ENCODE measurements at places on chromosomes 3 and 15. TPM values are rescaled to one million over a fixed set of nuclear protein-coding genes. Genes with fewer than 3 reads are reported as not detected.

DNA sequence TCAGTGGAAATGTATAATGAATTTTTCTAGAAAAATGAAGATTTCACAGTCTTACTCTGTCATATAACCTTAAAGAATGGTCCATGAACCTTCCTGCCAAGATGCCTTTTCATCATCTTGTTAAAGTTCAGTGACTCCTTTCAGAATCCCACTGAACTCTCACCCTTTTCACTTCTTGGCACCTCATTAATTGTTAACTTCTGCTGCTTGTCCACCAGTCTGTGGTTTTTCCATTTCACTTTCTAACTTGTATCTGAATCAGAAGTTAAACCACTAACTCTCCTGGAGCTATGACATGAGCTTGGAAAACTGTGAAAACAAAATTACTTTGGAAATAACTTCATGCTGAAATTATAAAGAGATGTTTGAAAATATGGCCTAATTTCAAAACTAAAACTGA, 281.2 kb upstream of the ALCAM start:
- no peak for DNase-seq

- no peak for DNase-seq
These were observed 26.2 kb upstream of the DCUN1D1 start for GRCh38 chr3:183006396-183007002.

- DNase-seq, result no peak
These were observed 50.0 kb downstream of the STRIT1 start for GRCh38 chr3:155243512-155243921.

DNA sequence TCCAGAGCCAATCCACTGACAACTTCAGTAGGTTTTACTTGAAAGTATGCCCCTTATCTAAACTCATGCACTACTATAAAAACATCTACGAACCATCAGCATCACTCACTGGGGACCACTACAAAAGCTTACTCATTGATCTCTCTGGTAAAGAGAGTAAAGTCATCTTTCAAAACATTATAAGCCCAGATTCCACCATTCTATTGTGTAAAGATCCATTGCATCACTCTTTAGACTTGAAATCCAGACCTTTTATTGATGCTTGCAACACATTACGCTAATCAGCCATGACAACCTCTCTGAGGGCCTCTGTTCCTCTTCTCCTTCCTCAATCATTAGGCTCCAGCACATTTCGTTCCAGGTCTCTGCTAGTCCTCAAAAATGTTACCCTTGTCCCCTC, 248.9 kb upstream of the WNT5A start:
- DNase-seq, result no peak

GRCh38 chr3:187996609-187997008, 157.3 kb upstream of the LPP start:
- no peak for DNase-seq

GRCh38 chr15:101000271-101000681, 81.1 kb downstream of the LRRK1 start:
- DNase-seq, result no peak

- DNase-seq, result no peak
These were observed 11.3 kb upstream of the KAT2B start for GRCh38 chr3:20028905-20029331.

GRCh38 chr3:12148183-12148940, 10.3 kb downstream of the TIMP4 start:
- DNase-seq, result peak; percentile 19

DNA sequence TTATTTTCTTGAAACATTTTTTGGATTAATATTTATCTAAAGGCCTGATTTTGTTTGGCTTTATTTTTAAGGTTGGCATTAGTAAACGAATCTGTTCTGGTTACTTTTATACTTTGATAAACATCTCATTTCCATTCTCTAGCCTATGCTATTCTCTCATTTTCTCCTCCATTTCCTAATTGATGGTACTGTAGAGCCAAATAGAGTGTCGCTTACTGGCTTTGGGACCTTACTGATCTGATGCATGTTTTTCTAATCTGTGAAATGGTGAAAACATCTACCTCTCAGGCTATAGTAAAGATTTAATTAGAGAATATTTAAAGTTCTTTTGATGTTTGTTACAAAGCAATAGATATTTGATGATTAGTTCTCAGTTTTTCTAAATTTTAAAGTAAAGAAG, 1.6 kb downstream of the LNP1 start:
- no peak for DNase-seq

- DNase-seq, result no peak
These were observed 22.4 kb downstream of the CCDC12 start for GRCh38 chr3:46954178-46954577.

ZBBX gene
- total RNA-seq, result 27.4 TPM

DNA sequence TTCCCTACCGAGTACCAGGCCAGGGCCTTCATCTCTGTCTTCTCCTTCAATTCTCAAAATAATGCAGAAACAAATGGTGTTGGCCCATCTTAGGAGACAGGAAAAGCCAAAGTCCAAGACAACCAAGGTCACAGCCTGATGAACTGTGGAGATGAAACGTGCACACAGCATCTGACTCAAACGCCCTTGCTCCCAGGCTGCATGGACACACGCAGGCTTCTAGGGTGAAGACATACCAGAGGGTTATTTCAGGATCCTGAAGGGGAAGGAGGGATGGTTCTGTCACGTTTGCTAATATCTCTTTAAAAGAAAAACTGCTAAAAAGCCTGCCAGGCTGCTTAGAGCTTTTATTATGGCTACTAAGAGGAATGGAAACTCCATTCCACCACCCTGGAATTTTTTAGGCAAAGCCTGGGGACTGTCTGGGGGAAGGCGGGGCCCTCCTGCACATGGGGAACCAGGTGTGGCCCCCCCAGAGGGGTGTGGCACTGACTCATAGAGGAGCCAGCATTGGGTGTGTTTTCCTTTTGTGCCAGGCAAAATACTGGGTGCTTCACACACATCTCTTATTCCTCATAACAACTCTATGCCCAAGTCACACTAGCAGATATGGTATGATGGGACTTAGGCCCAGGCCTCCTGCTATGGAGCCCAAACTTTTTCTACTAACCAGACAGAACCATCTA, 62.9 kb downstream of the UMPS start:
- DNase-seq, result no peak

GRCh38 chr15:41961001-41961518, 11.3 kb downstream of the EHD4 start:
- no peak for DNase-seq

DNA sequence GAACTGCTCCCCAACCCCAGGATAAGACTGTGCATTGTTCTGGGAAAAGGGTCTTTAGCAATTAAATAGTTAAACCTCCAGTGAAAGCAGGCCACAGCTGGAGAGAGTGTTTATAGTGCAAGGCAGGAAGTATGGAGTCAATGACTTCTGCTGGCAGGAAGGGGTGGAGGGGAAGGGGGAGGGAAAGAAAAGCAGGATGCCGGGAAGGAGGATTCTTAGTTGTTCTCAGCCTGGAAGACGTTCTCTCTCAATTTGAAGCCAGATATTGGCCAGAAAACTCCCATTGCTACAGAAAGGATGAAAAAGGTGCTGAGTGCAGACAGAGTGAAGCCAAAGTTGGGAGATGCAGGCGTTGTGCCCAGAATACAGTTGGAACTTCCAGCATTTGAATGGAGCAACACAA, 35.7 kb upstream of the ACTL6A start:
- DNase-seq, result peak; percentile 91

DNA sequence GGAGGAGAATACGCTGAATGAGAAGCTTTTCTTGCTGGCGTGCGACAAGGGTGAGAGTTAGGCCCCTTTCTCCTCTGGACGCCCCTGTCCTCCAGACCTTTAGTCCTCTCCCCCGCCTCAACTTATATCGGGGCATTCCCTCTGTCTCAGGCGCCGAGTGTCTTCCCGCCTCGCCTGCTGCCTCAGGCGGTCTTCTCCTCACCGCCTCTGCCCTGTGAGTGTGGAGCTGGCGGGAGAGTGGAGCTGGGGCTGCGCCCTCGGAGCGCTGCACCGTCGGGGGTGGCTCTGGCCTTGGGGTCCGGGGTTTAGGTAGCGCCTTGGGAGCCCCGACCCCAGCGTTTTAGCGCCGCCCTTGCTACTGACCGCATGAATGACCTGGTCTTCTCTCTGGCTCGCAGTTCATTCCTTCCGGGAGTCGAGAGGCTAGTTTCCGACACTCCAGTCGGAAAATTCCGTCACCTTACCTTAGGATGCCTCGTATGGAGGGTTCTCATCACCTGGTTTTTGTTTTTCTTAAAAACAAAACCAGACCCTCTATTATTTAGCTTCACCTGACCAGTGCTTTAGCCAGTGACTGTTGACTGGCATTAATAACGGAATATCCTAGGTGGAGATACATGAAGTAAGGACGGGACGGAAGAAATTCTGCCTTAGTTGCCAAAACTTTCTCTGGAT, 985 bp downstream of the TRPC1 start:
- DNase-seq, result peak; percentile 76

DNA sequence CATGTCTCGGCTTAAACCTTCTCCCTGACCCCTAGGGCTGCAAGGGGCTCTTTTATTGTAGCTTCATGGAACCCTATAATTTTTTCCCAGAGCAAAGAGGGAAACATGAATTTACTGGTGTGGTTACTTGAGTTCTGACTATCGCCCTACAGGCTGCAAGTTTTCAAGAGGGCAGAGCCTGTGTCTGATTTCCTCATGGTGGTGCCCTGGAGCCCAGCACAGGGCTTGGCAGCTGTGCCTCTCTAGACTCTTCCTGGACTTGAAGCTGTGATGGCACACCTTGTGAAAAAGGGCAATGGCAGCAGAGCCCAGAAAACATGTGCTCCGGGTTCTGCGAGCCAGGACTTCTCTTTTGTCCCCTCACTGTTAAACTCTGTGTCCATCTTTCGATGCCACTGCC, 34.2 kb upstream of the TF start:
- no peak for DNase-seq

- no peak for DNase-seq
These were observed 1629.5 kb downstream of the OTOL1 start for GRCh38 chr3:163126115-163126514.

RAMAC gene
- total RNA-seq, result 26.8 TPM

- peak; percentile 84 for DNase-seq
These were observed 129.8 kb downstream of the CACNA1D start for GRCh38 chr3:53624061-53624857.

GOLGA6L9 gene
- total RNA-seq, result 4.3 TPM

DNA sequence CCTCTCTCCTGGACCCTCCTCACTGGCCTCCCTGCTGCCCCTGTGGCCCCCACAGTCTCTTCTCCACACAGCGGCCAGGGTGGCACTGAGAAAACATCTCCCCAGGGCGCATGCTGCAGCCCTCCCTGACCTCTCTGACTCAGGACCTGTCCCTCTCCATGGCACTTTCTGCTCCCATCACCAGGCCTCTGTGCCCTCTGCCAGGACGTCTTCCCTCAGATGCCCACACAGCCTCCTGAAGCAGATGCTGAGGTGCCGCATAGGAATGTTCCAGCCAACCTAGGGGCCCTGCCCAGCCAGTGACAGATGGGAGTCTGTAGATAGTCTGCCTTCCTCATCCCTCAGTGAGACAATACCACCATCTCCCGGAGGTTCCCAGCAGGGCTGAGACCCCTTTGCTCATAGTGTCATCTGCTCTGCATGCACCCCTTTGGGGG, 8.7 kb downstream of the MYL3 start:
- no peak for DNase-seq

MST1R gene
- 0.88 TPM for total RNA-seq

FEZF2 gene
- not detected for total RNA-seq

PTX3 gene
- 5.6 TPM for total RNA-seq

DNA sequence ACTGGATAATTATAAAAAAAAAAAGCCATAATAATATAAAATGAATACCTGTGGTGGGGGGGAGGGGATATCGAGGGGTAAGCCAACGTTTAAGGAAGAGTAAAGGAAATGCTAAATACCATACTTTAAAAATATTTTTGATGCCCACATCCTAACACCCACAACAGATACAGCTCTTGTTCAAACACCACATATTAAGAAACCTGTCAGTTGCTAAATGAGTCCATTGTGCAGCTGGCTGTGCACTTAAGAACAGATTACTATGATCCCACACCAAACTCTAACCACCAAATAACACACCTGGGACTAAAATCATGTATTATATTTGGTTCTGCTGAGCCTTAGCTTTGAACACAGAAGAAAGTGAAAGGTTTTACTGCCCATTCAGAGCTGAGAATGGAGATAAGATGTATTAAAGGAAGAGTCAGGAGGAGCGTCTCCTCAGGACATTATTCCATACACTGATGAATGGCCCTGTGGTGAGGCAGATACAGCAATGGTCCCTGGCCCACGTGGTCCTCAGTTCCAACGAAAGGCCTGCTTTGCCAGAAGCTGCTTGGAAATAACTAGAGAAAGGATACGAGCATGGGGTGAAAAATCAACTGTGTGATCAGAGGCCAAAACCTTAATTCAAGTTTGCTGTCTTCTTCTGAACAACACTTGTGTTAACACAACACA, 515.4 kb downstream of the FOXP1 start:
- no peak for DNase-seq

GRCh38 chr3:13318626-13319470, 101.3 kb downstream of the NUP210 start:
- DNase-seq, result no peak

COX17 gene
- total RNA-seq, result 42.4 TPM

DNA sequence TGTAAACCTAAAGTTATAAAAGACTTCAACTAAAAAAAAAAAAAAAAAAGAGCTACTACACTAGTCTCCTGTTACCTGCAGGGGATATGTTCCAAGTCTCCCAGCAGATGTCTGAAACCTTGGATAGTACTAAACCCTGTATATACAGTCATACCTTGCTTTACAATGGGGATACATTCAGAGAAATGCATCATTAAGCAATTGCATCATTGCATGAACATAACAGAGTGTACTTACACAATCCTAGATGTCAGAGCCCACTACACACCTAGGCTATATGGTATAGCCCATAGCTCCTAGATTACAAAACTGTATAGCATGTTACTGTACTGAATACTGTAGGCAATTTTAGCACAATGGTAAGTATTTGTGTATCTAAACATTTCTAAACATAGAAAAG, 119.1 kb downstream of the GMPS start:
- DNase-seq, result no peak

GRCh38 chr15:51866751-51867150, 37.3 kb downstream of the TMOD3 start:
- DNase-seq, result no peak

- DNase-seq, result no peak
These were observed 35.7 kb downstream of the MGA start for GRCh38 chr15:41695750-41696436.

TTC21A gene
- total RNA-seq, result 5.3 TPM

DNA sequence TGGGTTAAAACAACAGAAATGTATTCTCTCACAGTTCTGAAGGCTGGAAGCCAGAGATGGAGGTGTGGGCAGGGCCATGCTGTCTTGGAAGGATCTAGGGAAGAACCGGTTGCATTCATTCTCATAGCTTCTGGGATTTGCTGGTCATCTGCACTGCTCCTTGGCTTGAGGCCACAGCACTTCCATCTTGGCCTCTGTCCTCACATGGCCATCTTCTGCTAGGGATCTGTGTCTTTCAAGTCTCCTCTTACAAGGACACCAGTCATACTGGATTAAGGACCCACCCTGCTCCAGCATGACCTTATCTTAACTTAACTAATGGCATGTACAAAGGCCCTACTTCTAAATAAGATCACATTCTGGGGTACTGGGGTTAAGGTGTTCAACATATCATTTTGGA, 47.7 kb downstream of the RPLP1 start:
- no peak for DNase-seq

GRCh38 chr3:85170646-85171045, 211.9 kb downstream of the CADM2 start:
- no peak for DNase-seq

Measured in spinal cord (tissue), 10 donors.